Omental fat pad (tissue), 4 donors: ENCODE measurements at places on chromosomes 7 and 10. TPM values are rescaled to one million over a fixed set of nuclear protein-coding genes. Genes with fewer than 3 reads are reported as not detected.

DNA sequence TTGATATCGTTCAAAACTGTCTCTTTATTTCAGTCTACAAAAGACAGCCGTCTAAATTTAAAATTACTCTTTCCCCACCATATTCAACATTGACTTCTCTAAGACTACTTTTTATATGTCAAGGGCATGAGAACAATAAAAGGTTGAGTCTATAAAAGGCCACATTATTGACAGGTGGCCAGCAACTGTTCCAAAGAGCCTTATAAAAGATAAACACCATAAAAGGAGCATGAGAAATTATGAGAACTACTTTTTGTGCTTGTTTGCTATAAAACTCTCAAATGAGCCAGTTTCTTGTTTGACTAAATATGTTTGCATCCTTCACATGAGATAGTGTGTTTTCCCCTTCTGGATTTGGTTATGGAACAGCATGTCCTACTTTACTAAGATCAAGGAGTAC, 189.2 kb downstream of the THSD7A start:
- no peak for DNase-seq

Gene AIFM2
- 32.8 TPM for total RNA-seq

DNA sequence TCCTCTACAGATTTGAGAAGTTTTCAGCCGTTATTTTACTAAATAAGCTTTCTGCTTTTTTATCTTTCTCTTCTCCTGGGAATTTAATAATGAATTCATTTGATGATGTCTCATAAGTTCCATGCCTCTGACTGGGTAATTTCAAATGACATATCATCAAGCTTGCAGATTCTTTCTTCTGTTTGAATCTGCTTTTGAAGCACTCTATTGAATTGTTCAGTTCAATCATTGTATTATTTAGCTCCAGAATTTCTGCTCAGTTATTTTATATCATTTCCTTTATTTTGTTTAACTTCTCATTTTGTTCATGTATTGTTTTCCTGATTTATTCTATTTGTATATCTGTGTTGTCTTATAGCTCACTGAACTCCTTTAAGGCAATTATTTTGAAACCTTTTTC, 196.9 kb upstream of the CNTNAP2 start:
- no peak for DNase-seq

- DNase-seq, result peak; percentile 27
These were observed 57.6 kb downstream of the MMRN2 start for GRCh38 chr10:86899670-86900276.

GRCh38 chr7:110797656-110798055, 293.3 kb upstream of the LRRN3 start:
- DNase-seq, result no peak

DNA sequence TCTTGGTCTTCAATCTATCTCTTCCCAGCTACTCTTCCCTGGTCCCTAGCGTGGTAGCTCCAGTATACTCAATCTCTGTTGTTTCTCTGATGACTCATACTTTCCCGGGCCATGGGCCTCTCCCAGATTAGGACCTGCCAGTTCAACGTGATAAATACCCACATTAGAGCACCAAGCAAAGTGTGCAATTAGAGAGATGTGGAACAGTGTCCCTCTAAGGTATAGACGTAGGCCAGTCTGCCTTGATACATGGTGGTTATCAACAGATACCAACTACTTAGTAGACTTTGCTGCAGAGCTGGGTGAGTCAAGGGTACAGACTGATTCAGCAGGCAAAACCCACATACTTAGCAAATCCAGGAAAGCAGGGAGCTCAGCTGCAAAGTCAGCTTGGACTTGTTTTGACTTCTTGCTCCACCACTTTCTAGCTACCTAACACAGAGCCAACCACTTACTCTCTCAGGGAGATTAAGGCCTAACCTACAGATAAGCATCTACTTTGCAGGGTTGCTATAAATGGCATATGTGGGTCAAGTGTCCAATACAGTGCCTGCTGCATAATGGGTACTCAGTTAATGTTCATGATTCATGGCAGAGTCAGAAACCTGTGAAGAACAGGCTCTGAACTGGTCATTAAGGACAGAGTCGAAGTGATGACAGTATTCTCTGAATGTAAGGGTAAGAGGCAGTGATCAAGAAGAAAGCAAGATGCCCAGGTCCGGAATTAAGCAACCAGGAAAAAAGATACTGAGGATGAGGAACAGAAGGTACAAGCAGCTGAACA, 176.1 kb downstream of the CHN2 start:
- DNase-seq, result no peak

Gene CCDC136
- 1.7 TPM for total RNA-seq

Gene CUZD1
- total RNA-seq, result 1.4 TPM

- DNase-seq, result no peak
These were observed 22.4 kb upstream of the SMC3 start for GRCh38 chr10:110544958-110545537.

Gene PODXL
- total RNA-seq, result 71.9 TPM

Gene ANKRD7
- total RNA-seq, result not detected

DNA sequence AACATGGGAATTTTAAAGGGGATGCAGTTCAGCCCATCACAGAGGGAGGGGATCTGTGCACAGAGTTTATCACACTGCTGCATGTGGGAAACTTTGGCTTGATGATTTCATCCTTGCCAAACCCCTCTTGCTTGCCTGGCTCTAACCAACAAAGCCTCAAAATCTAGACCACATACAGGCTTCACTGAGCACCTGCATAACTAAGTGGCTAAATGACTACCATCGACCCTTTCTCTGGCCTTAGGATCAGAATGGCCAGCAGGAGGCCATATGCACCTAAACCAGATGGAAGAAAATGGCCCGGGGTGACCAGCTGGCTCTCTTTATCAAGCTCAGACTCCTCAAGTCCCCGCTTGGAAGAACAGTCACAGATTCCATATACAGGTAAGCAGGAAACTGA, 15.6 kb upstream of the ZNF25 start:
- DNase-seq, result no peak

- no peak for DNase-seq
These were observed 85.4 kb downstream of the CDK14 start for GRCh38 chr7:90681336-90682022.

GRCh38 chr10:110401401-110402076, 96.2 kb upstream of the DUSP5 start:
- DNase-seq, result no peak

DNA sequence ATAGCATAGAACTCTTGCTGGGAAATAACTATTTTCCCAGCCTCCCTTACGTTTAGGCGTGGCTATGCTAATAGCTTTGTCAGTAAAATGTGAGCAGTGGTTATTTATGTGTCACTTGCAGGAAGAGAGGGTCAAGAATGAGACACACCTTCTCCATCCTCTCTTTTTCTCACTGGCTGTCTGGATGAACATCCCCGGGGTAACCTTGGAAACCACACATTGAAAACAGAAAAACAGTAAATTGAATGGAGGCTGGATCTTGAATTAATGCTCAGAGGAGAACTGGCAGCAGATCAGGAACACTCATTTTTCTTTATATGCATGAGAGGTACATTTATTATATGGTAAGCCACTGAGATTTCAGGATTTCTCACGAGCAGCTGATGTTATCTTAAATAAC, 127.6 kb downstream of the DNAJB9 start:
- no peak for DNase-seq

DNA sequence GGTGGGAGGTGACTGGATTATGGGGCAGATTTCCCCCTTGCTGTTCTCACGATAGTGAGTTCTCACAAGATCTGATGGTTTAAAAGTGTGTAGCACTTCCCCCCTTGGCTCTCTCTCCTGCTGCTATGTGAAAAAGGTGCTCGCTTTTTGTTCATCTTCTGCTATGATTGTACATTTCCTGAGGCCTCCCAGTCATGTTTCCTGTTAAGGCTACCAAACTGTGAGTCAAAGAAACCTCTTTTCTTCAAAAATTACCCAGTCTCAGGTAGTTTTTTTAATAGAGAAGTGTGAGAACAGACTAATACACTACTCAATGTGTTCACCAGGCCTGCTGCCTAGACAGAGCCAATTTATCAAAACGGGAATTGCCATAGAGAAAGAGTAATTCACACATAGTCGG, 49.7 kb downstream of the SDHAF3 start:
- DNase-seq, result no peak

- DNase-seq, result no peak
These were observed 45.1 kb downstream of the PIP4K2A start for GRCh38 chr10:22669163-22669711.

DNA sequence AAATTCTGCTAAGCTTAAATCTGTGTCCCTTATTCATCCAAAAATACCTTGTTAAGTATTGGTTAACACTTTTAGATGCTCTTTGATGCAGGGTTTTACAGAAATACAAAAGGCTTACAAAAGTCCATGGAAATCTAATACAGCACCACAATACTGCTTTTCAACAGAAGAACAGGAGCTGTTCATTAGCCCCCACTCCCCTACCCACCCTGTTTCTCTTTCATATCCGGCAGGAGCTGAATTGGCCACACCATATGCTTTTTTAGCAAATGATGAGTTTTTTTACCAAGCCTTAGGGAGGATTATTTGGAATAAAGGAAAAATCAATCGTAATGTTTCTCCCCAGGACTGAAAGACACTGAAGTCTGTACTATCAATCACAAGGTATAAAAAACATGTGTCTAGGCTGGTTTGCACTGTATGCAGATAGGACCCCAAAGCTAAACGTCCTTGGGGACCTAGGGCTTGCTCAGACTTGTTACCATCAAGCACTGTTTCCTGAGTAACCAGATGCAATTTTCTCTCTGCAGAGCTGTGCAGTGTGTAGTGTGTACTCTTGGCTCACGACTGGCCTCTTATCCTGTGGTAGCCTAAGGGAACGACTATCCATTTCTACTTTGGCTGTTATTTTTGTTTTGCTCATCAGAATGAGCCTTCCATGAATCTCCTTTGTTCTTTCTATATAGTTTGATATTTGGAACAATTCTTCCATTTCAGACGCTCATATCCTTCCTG, 143.3 kb upstream of the LRGUK start:
- no peak for DNase-seq

GRCh38 chr10:97743169-97743943, 6.4 kb downstream of the ZFYVE27 start:
- no peak for DNase-seq

Gene LFNG
- total RNA-seq, result 20.8 TPM

Gene SMKR1
- not detected for total RNA-seq

Gene FGL2
- 92.2 TPM for total RNA-seq

DNA sequence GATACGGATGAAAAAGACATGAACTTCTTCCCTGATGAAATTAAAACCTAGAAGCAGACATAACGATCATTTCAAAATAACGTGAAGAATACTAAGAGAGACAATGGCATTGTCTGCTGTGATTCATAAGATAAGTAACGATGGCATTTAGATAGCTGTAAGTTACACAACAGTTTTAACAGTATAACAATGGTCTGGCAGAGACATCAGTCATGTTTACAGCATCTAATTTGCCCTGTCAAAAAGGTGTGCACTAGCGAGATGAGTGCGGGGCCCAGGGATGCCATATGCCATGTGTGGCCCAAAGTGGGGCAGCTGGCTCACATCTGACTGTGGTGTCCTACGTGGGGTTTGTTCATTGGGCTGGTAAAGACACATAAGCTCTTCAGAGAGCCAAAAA, 55.7 kb upstream of the RHEB start:
- no peak for DNase-seq

- DNase-seq, result no peak
These were observed 53.6 kb upstream of the TMEM106B start for GRCh38 chr7:12157517-12157916.

DNA sequence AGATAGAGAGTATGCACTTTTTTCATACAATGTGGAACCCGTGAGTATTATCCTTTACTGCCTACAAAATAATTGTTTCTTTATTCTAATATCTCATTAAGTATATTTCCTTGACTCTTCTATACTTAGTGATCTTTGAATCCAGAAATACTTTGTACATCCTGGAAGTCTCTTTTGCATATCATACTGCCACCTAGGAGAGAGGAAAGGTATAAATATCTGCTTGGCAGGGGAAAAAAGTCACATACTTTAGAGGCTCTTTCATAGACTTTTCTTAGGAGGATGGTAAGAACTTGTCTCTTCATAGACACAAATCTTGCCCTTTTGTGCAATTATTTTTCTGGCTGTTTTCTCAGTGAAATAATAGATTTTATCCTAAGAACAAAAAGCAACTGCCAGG, 436.0 kb downstream of the PAXIP1 start:
- DNase-seq, result no peak

Gene LRRC17
- total RNA-seq, result 0.69 TPM

Gene CTTNBP2
- total RNA-seq, result 4.7 TPM

Gene FRMD4A
- 80.6 TPM for total RNA-seq

Gene ZNF33B
- total RNA-seq, result 8.5 TPM

GRCh38 chr7:104767826-104768536, 246.0 kb upstream of the KMT2E start:
- no peak for DNase-seq

DNA sequence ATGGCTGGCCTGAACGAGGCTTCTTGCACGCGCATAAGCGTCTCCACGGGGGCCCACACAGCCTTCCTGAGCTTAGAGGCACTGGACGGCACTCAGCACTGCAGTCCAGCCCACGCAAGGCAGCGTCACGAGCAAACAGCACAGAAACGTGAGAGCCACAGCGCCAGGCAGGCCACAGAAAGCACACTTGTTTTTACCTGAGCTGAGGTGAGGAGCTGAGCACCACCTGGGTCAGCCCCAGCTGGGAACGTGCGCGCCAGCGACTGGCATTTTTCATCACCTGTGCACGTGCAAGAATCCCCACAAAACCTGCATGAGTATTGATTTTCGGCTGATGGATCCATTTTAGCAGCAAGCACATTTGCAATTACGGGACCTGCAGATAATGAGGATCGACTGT, 26.7 kb downstream of the IQCE start:
- DNase-seq, result no peak

Gene ASB10
- total RNA-seq, result not detected

DNA sequence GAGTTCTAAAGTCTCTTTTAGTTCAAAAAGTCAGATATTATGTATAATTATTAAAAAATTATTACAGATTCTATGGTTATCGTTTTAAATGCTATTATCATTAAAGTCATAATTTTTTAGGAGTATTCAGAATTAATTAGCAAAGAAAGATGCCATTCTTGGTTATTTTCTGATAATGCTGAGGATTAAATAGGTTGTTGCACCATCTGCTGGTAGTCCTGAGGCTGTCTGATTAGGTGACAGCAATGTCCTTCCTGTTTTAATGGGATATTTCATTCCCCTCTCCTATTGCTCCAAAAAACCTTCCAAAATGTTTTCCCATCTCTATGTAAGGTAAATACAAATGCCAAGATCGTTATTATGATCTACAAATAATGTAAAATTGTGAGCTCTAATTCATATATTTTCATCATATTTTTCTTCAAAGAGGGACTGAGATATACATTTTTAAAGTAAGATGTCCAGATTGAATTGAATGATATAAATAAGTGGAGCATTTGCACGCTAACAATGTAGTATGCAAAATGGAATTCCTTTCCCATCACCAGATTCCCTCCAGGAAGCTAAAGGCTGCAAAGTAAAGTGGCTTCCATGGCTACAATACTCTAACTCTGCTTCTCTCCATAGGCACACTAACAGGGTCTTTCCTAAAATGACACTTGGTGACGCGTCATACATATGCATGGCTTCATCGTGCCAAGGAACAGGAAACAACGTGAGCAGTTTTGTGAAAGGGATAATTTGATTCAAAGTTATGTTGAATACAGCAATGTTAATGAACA, 58.8 kb upstream of the AKR1E2 start:
- DNase-seq, result no peak
